ENCODE measurements at places on chromosomes 4 and X.

DNA sequence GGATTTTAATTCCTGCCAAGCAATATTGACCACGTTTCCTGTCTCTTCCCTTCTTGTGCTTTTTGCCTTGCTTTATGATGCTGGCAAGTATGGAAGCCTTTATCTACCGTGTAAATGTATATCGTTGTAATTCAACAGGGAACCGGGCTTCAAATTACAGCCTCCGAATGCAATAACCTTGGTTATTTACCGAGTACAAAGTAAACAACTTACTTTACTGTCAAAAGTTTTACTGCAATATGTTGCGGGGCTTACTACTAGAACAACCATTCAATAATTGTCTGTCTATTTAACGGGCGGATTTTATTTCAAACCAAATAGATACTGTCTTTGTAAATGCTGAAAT is 73.1 kb downstream of the PALLD start:
- DNase-seq: no peak

- DNase-seq: no peak
Observed at GRCh38 chr4:11735651-11736050, 307.0 kb upstream of the HS3ST1 start.

DNA sequence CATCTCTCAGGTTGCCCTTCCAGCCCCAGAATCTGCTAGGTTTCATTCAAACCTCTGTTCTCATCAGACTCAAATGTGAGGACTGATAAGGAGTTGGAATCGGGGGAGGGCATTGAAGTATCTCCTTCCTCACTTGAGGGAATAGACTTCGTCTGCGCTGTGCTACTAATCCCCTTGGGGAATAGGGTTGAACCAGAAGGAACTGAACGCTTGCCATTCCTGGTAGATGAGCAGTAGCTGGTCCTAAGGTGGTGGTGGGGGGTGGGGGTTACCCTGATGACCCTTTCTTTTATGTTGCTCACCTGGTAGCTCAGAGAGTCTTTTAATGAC is 692 bp upstream of the SLC9A7 start:
- no peak for DNase-seq

DNA sequence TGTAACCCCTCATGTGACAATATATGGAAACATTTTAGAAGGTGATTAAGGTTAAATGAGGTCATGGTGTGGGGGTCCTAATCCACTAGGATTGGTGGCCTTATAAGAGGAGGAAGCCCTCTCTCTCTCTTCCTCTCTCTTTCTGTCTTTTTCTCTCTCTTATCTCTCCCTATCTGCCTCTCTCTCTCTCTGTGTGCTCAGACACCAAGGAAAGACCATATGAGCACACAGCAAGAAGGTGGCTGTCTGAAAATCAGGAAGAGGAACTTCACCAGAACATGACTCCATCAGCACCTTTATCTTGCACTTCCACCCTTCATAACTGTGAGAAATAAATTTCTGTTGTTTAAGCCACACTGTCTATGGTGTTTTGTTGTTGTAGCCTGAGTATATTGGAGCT is 1472.2 kb downstream of the PCDH7 start:
- no peak for DNase-seq

GRCh38 chr4:178955614-178956013 is 1513.4 kb upstream of the AGA start:
- DNase-seq: no peak

- DNase-seq: no peak
Observed at GRCh38 chr4:53895137-53895536, 169.3 kb downstream of the CHIC2 start.

- no peak for DNase-seq
Observed at GRCh38 chrX:97334850-97335249, 451.1 kb downstream of the RPA4 start.

GRCh38 chrX:38151441-38151840 is 69.2 kb downstream of the SRPX start:
- no peak for DNase-seq

DNA sequence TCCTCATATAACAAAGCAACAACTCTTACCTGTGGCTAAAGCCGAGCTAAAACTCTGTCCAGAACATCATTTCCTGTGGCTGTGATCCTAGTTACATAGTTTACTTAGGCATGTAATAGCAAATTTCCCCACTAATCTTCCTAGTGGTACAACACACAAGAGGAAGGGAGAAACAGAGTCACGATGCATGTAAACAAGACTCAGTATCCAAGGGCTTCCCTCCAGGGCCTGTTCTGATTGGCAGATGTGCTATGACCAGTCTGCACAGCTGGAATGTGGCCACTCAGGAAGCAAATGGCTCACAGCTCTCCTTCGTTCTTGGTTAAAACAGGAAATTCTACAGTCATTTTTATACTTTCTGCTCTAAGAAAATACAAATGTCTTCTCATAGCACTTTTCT is 49.2 kb upstream of the PRSS48 start:
- DNase-seq: peak; percentile 62

DNA sequence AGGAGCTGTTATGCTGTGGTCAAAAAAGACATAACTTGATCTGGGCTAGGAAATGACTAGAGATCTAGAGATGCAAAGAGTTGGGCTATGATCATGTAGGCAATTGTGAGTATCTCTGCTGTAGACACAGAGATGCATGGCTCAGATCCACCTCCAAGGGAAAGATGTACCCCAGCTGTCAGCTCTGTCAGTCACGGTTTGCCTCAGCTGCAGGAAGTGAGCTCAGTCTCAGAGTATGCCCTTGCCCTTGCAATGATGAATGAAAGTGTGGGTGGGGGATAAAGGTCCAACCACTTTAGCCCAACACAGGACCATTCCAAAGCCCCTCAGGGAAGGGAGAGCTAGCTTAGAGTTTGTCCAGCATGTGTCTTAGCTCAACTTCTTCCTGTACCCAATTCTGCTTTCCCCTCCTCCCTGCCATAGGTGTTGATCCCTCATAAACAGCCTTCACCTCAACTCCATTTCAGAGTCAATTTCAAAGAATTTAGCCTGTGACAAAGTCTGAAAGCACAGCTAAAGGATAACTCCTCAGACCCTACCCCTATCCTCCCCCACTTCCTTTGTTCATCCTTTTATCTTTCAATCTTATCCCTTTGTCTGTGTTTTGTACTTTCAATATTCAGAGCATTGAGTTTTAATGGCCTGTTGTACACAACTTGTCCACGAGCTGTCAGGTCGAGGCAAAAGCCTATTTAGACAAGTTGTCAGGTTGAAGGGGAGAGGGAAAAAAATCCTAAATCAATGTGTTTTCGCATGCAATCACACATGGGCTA is 90.6 kb downstream of the MID1IP1 start:
- DNase-seq: no peak

- DNase-seq: no peak
Observed at GRCh38 chrX:39169976-39170375, 368.7 kb downstream of the MID1IP1 start.

GRCh38 chrX:19855700-19856381 is 31.6 kb downstream of the SH3KBP1 start:
- no peak for DNase-seq

- no peak for DNase-seq
Observed at GRCh38 chrX:115581759-115582615, 21.0 kb downstream of the PLS3 start.

DNA sequence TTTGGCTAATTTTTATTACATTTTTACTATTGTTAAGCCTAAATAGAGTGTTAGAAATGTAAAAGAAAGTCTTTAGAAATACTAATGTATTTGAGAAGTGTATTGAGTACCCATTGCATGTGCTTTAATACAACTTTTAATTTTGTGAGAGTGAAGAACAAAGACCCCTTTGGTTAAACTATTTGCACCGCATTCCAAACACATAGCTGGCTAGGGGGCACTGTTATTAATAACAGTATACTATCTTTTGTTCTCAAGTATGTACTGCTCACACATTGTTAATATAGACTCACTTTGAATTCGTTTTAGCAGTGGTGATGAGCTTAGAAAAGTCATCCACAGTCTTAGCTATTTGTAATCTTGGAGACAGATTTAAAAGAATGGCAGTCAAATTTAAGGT is 106.1 kb downstream of the CLDN22 start:
- DNase-seq: no peak

GRCh38 chr4:139443661-139444060 is 10.3 kb upstream of the RAB33B start:
- DNase-seq: no peak

DNA sequence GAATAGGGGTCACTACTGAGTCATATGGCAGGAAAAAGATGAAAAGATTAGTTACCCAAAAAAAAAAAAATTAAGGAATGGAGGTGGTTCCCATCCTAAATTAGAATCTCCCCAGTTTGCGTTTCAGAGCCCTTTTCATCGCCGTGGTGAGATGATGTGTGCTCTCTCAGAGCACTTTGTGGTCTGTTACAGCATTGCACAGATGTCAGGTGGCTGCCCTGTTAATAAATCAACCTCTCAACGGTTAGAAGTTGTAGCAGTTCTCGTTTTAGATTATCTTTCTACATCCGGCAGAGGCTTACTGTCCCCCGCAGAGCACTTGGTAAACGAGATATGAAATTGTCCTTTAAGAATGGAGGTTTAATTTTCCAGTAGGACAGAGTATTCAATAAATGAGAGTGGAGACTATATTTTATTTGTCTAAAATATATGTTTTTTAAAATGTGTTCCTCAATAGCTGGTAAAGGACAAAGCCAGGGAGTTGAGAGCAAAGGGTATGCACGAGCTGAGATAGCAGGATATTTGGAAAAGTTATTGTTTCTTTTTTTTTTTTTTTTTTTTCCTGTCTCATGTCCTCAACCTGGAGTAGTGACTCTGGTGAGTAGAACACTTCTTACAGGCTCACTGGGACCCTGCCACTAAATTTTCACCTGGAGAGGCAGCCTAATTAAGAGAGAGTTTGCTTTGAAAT is 26.9 kb downstream of the AFF1 start:
- DNase-seq: no peak

GRCh38 chrX:121569609-121570008 is 522.2 kb downstream of the GLUD2 start:
- no peak for DNase-seq

GRCh38 chr4:7970361-7970946 is 30.8 kb upstream of the AFAP1 start:
- DNase-seq: no peak

DNA sequence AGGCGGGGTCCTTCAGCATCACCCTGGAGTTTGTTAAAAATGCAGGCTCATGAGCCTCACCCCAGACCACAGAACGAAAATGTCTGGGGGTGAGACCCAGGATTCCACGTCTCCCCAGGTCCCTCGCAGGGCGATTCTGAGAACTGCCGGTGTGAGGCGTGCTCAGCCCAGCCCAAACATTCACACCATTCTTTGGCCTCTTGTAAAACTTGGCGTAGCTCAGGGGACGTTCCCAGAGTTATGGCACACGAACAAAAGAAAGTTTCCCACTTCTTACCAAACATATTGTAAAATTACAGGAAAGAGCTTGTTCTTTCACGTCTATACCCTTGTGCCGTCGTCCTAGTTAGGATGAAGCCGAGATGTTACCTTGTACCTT is 12.9 kb downstream of the CD99 start:
- DNase-seq: no peak

GRCh38 chr4:101818362-101818761 is 27.8 kb downstream of the BANK1 start:
- DNase-seq: peak; percentile 2

DNA sequence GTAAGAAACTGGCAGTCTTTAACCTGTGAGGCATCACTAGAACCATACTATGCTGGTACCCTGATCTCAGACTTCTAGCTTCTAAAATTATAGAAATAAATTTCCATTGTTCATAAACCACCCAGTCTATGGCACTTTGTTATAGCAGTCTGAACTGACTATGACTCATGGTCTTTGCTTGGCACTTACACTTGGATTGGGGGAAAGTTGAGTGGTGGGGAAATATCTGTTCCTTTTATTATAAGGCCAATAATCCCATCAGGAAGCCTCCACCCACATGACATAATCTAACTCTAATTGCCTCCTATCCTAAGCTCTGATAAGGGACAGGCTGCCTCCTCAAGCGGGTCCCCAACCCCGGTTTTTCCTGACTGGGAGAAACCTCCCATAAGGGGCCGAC is 61.4 kb upstream of the PACRGL start:
- no peak for DNase-seq

- DNase-seq: peak; percentile 50
Observed at GRCh38 chr4:16896881-16897750, 1.3 kb downstream of the LDB2 start.

DNA sequence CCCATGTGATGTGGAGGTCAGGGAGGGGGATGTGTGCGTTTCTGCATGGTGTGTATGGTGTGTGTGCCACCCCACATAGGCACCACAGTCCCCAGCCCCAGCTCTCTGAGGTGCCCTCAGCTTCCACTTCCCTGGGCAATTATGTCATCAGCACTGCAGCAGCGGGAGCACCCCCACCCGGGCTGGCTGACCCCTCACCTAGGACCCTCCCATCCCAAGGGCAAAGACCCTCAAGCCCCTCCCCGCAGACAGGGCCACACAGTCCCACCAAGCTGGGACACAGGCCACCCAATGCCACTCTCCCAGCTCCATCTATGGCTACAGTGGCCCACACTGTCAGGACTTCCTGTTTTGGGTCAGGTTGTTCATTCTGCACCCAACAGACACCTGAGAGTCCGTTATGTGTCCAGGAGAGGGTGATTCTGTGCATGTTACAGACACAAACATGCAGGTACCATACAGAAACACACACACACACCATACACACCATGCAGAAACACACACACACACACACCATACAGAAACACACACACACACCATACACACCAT is 75.2 kb downstream of the JAKMIP1 start:
- no peak for DNase-seq

DNA sequence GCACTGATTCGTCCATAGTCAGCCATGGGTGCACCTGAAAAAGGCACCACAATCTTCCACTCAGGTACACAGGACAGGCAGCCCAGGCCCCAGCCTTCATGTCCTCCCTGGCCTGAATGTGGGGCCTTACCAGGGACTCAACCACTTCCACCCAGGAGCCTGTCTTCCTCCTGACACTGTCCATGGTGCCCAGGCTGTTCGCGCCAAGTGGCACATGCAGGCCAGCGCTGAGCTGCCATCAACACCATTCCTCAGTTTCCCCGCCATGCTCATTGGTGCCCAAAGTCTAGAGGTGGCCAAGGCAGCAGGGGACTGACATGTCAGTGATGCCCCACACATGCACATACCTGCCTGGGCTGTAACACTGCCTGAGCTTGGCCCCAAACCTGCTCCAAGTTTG is 322.2 kb upstream of the POU3F4 start:
- DNase-seq: no peak

GRCh38 chr4:129344058-129344457 is 248.1 kb downstream of the C4orf33 start:
- no peak for DNase-seq
